Activated T-cell treated with anti-CD3 and anti-CD28 coated beads, Interleukin-2, amount 50 U/mL, for 48 hours (primary cell): ENCODE measurements at places on chromosomes 5 and 9.

GRCh38 chr9:110802416-110803035 is 133.9 kb downstream of the MUSK start:
- DNase-seq: no peak

DNA sequence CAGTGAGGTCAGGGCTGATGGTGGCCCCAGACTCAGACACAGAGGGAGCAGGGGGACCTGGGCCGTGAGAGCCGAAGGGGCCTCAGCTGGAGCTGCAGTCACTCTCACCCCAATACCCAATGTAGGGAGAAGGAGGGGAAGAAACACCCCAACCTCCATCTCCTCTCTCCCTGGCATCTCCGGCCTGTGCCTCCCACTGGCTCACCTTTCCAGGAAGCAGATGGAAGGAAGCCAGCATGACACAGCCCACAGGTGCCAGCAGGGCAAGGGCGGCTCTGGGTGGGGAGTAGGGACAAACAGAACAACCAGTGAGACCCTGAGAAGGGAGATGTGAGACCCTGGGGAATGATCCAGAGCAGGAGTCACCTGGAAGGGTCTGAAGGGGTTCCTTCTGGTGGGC is 3.0 kb upstream of the CRB2 start:
- no peak for DNase-seq

DNA sequence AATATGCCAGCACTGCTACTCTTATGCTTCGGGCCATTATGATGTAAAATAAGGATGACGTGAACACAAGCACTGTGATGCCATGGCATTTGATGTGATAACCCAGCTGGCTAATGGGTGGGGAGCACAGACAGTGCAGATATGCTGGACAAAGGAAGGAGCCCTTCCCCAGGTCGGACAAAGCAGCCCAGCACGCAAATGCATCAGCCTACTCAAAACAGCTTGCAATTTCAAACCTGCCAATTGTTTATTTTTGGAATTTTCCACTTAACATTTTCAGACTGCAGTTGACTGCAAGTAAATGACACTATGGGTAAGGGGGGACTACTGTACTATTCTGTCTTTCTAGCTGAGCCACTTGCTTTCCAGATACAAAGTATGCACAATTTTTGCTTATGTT is 181.3 kb downstream of the DCP2 start:
- DNase-seq: no peak

DNA sequence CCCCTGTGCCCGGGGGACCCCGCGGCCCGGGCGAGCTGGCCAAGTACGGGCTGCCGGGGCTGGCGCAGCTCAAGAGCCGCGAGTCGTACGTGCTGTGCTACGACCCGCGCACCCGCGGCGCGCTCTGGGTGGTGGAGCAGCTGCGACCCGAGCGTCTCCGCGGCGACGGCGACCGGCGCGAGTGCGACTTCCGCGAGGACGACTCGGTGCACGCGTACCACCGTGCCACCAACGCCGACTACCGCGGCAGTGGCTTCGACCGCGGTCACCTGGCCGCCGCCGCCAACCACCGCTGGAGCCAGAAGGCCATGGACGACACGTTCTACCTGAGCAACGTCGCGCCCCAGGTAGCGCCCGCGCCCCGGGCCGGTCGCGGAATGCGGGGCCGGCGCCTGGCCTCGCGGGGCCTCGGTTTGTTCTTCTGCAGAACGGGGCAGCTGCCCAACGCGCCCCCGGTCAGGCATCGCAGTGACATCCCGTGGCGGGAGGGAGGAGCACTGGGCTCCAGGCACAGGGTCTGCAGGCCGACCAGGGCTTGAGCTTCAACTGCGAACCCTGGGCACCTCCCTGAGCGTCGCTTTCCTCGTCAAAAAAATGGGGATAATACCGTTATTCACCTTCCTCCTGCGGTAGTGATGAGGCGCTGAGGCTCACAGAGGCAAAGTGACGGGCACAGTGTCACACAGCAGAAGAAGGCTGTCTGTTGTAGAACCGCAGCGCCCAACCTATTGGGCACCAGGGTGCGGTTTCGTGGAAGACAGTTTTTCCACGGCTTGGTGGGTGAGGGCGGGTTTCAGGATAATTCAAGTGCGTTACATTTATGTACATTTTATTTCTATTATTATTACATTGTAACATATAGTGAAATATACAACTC is 777 bp downstream of the ENDOG start:
- peak; percentile 59 for DNase-seq
